ENCODE measurements at places on chromosomes 4 and X.
A peak's percentile ranks its signal among the peaks of the same experiment; 100 is the strongest.

GRCh38 chr4:91207535-91207934 lies 1080.3 kb downstream of the CCSER1 start:
- no peak for DNase-seq

- DNase-seq = no peak
Observed at GRCh38 chrX:17397074-17397473, 22.1 kb downstream of the NHS start.

GRCh38 chr4:158170691-158171561 lies 1.9 kb downstream of the GASK1B start:
- peak; percentile 2 for DNase-seq

DNA sequence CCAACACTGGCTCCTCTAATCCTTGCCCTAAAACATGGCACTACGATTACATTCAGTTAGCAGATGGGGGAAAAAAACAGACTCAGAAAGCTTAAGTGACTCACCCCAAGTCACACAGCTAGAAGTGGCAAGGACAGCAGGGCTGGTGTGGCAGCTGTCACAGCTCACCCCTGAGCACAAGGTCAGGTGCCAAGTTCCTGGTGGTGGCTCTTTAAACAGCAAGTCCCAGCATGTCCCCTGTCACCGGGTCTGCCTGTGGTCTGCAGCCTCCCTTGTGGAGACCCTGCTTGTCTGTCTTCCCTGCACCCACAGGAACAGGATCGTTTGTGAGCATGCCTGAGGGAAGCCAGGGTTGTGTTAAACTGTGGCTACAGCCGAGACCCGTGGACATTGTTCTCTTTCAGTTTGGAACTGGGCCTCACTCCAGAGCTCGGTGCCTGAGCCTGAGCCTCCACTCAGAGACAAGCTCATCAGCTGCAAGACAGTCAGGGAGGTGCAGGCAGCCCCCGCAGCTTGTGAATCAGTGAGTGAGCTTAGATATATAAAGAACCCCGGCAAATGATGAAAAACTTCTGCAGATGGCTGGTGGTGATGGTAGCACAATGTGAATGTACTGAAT lies 260.8 kb downstream of the BCOR start:
- DNase-seq = no peak

GRCh38 chr4:138401334-138401733 lies 159.2 kb upstream of the SLC7A11 start:
- DNase-seq = no peak

GRCh38 chrX:86028681-86029080 lies 18.7 kb downstream of the CHM start:
- DNase-seq = no peak

DNA sequence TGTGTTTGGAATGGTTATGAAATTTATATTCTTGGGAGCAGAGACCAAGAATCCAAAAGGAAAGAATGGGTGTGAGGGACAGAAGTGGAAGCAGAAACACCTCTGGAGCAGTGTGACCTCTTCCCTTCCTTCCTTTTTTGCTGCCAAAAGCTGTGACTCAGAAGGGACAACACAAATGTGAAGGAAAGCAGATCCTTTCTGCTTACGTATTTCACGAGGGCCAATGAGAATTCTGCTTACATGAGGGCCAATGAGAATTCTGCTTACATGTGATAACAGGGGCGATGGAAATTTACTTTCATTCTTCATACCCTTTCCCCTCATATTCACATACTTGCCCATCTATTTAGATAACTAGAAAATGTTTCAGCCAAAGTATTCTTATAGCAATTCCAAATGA lies 404.6 kb downstream of the PRDM5 start:
- no peak for DNase-seq

Measured in stimulated activated CD4-positive, alpha-beta T cell treated with anti-CD3 and anti-CD28 coated beads, Interleukin-4, amount 100 ng/mL, for 1 hour (primary cell).